Activated T-cell treated with anti-CD3 and anti-CD28 coated beads, Interleukin-2, amount 50 U/mL, for 4 hours (primary cell): ENCODE measurements at places on chromosomes 11 and 22.

GRCh38 chr22:38114484-38115398, 4.3 kb upstream of the BAIAP2L2 start:
- DNase-seq, result peak; percentile 75

- no peak for DNase-seq
These were observed 40.9 kb downstream of the SHISAL1 start for GRCh38 chr22:44271732-44272400.

DNA sequence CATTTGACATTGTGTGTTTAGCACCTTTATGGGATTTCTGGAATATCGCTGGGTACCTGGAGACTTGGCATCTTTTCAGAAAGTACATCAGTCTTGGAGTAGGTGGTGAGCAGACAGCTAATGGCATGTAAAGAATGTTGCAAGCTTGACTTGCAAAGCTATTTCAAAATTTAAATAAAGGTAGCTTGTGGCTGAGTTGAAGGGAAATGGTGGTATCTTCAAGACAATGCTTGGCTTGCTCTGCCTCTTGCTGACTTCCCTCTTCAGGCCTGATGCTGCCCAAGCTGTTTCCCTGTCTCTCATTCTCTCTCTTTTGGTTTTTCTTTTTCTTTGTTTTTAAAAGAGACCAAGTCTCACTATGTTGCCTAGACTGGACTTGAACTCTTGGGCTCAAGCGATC, 13.2 kb downstream of the ZNRF3 start:
- no peak for DNase-seq

DNA sequence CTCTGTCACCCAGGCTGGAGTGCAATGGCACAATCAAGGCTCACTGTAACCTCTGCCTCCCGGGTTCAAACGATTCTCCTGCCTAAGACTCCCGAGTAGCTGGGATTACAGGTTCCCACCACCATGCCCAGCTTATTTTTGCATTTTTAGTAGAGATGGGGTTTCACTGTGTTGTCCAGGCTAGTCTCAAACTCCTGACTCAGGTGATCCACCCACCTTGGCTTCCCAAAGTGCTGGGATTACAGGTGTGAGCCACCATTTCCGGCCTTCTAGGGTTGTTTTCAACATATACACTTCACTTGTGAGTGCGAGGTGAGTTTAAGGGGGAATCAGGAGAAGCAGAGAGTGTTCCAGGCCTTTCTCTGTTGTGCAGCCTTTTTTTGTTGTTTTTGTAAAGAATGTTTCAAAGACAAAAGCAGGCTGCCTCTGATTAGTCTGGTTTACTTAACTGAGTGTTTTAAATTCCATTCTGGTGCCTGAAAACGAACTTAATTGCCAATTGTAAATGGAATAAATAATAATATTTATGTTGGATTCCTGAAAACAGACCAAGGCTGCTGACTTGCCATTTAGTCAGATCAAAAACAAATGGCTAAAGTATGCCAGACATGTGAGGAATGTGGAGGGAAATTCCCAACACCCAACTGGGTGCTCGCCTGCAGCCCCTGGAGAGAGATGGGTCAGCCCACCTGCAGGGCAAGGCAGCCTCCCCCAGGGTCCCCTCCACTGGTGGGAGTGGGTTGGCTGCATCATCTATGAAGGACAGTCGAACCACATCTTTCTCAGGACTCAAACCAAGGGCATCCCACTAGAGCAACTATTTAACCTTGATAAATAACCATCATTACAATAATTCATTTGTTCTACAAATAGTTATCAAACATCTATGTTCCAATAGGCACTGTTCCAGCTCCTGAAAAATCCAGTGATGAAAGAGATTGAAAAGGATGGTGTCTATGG, 4.6 kb upstream of the RANGAP1 start:
- DNase-seq, result no peak

DNA sequence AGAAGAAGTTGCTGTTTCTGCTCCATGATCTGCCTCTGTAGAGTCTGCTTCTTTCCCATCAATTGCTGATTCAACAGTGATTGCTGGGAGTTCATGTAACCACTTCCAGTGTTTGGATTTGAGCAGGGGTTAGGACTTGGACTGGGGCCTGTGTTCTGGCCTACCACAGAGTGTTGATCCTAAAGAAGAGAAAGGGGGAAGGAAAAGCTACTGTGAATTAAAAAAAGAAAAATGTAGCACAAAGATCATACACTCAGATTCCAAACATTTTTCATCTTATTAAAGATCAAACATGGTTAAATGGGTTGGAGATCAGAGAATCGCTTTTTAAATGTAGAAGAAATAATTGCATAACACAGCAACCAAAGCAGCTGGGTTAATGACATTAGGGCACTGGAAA, 67.6 kb upstream of the MTMR2 start:
- no peak for DNase-seq

DNA sequence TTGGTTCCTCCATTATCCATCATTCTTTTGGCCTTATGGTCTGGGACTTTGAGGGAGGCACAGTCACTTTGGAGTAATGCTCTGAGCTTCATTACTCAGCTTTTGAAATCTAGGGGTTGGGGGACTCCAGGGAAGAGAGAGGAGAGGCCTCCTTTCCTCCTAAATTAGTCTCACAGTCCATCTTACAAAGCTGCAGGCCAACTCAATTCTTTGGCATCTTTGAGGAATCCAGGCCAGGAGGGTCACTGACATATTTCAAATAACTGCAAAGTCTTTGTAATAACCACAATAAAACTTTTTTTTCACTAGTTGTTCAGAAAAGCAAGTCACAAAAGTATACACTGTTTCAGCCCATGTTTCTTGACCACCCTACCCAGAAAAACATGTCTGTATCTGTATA, 73.3 kb upstream of the FAR1 start:
- DNase-seq, result no peak

DNA sequence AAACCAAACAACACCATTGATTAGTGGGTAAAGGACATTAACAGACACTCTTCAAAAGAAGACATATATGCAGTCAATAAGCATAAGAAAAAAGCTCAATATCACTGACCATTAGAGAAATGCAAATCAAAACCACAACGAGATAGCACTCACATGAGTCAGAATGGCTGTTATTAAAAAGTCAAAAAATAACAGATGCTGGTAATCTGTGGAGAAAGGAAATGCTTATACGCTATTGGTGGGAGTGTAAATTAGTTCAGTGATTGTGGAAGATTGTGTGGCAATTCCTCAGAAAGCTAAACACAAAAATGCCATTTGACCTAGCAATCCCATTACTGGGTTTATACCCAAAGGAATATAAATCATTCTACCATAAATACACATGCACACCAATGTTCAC, 182.6 kb downstream of the TRPC6 start:
- no peak for DNase-seq

GRCh38 chr22:34490886-34491285, 570.6 kb upstream of the LARGE1 start:
- no peak for DNase-seq

GRCh38 chr22:26534171-26534855, 22.0 kb upstream of the TFIP11 start:
- DNase-seq, result no peak

GRCh38 chr22:44538051-44538450, 40.0 kb upstream of the RTL6 start:
- no peak for DNase-seq

DNA sequence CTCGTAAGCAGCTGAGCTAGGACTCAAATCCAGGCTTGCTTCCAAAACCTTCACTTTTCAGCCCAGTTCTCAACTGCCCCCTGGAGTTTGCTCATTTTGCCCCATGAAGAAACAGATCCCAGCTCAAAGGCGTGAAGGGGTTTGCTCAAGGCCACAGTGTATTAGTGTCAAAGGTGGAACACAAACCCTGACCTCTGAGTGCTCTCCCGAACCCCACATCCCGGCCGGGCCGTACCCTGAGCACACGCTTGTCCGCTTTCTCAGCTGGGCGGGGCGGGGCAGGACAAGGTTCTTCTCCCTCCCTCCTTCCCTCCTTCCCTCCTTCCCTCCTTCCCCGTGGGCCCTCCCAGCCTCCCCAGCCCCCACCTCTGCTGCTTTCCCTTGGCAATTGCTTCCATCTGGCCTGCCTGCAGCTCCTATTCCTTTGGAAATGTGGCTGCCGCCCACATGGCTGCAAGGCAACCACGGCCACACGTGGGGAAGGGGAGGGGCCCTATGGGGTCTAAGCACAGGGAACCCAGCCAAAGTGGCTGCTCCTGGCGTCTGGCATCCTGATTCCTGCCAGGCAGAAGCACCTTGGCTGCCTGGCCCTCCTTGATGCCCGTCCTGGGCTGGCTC, 4.1 kb downstream of the ST3GAL4 start:
- DNase-seq, result no peak

- no peak for DNase-seq
These were observed 476.8 kb downstream of the METTL15 start for GRCh38 chr11:28584992-28585391.

- no peak for DNase-seq
These were observed 17.1 kb upstream of the GNAZ start for GRCh38 chr22:23053051-23053707.

DNA sequence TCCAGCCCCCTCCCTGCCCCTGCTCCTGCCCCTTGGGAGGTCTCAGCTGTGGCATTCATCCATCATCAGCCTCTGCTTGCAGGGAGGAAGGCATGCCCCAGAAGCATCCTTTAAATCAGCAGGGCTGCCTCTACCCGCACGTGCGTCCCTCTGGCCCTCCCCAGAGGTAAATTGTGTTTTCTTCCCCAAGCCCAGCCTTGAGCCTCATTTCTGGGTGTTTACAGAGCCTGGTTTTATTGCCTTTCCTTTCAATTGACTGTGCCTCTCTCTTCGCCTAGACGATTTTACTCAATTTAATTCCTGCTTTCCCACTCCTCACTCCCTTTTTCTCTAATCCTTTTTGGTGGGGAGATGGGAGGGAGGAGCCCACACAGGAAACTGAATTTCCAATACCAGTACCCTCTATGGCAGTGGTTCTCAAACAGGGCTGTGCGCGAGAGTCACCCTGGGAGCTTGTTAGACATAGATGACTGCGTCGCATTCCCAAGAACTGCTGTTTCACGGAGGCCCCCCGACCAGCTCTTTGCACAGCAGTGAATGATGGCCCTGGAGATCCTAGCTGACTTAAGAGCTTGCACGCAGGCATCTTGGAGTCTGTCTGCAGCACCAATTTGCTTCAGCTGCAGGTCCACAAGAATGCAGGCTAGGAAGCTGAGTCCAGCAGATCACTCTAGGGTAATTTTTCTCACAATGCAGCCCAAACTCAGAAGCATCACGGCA, 15.1 kb upstream of the OAF start:
- no peak for DNase-seq

- no peak for DNase-seq
These were observed 253.9 kb upstream of the ARHGAP20 start for GRCh38 chr11:110966131-110966530.

DNA sequence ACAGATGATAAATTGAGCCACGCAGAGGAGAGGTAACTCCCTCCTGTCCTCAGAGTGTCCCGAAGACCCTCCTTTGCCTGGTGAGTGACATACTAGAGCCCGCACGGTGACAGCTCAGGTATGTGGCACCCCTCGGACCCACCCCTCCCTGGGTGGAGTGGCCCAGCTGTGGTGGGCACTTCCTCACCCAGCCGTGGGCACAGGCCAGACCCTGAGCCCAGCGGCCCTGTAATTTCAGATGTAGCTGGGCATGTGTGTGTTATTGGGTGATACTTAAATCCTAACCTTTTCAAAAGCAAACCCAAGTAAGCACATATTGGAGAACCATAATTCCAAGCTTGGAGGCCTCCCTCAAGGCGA, 93.2 kb downstream of the WNT7B start:
- DNase-seq, result no peak

DNA sequence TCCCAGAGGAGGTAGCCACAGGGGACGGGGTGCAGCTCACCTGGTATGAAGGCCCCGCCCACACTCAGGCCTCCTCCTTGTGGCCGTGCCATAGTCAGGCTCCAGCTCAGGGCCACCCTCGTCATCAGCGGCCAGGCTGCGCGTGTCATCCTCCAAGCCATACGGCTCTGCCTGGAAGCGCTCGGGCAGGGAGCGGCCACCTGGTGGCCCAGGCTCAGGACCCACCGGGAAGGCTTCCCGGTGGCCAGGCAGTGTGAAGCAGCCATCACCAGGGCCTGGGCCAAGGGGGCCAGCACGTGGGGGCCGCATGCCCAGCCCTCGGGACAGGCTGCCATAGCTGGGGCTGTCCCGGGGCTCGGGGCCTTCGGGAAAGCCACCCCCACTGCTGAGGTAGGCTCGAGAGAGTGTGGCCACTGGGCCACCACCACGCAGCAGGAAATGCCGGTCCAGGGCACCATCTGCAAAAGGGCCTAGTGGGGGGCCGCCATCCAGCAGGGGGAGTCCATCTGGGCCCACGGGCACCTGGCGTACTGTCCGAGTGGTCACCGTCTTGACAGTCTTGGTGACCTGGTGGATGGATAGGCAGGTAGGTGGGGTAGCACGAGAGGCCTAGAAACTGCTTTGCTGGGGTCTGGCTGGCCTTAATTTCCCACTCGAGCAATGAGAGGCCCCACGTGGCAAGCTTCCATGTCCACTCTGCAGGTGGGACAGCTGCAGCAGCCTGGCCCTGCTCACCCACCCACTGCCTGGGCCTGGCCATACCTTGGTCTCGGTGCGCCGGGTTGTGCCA, 35.3 kb downstream of the ARVCF start:
- no peak for DNase-seq

DNA sequence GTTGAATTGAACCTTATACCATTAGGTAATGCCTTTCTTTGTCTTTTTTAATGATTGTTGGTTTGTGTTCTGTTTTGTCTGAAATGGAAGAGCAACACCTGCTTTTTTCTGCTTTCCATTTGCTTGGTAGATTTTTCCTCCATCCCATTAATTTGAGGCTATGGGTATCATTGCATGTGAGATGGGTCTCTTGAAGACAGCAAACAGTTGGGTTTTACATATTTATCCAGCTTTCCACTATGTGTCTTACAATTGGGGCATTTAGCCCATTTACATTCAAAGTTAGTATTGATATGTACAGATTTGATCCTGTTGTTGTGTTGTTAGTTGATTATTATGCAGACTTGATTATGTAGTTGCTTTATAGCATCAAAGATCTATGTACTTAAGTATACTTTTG, 21.1 kb upstream of the RAB38 start:
- DNase-seq, result no peak

DNA sequence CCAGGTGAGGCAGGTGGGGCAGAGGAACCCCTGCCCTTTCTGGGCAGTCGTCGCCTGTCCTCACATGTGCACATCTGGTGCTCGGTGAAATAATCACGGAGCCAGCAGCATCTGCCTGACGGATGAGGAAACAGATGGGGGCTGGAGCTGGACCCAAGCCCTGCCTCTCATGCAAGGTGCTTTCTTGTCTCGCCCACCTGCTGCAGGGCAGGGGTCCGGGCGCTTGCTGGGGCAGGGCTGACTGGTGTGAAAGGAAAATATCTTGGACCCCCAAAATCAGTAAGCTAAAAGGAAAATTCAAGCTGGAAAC, 3.3 kb downstream of the ALDH3B2 start:
- DNase-seq, result no peak

GRCh38 chr11:84993386-84993785, 633.8 kb downstream of the DLG2 start:
- DNase-seq, result no peak

DNA sequence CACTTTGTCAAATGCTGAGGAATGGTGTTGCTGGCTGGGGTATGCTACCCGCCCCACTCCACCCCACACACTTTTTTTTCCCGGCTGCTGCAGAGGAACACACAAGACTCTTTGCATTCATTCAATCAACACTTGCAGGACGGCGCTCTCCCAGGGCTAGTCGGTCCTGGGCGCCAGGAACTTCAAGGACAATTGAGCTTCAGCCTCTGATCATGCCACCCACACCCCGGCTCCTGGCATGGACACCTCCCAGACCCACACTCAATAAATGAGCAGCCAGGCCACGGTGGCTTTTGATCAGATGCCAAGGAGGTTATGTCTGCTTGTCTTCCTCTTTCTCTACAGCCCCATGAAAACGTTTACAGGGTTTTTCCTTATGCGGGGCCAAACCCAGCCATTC, 19.8 kb downstream of the TPST2 start:
- DNase-seq, result no peak
